ENCODE measurements at places on chromosomes 7 and 10. TPM values are rescaled to one million over a fixed set of nuclear protein-coding genes. Genes with fewer than 3 reads are reported as not detected.

ALOX5 gene
- total RNA-seq, result not detected

NUTM2D gene
- 3.2 TPM for total RNA-seq

CYP26A1 gene
- 0.49 TPM for total RNA-seq

WEE2 gene
- total RNA-seq, result not detected

PDE1C gene
- total RNA-seq, result 54.6 TPM

BTBD16 gene
- total RNA-seq, result 0.29 TPM

SPDYE11 gene
- total RNA-seq, result not detected

CYP2C9 gene
- total RNA-seq, result not detected

C10orf67 gene
- total RNA-seq, result not detected

ELMO1 gene
- total RNA-seq, result 0.42 TPM

LIPK gene
- not detected for total RNA-seq

OLAH gene
- total RNA-seq, result 3.4 TPM

SLC29A4 gene
- 9.7 TPM for total RNA-seq

CCDC146 gene
- total RNA-seq, result 3.0 TPM

TUBAL3 gene
- total RNA-seq, result not detected

UTF1 gene
- total RNA-seq, result not detected

GNG11 gene
- total RNA-seq, result 9.4 TPM

C10orf62 gene
- not detected for total RNA-seq

ASAH2 gene
- total RNA-seq, result 2.7 TPM

RAB19 gene
- not detected for total RNA-seq

PAOX gene
- 7.6 TPM for total RNA-seq

RPP30 gene
- 30.8 TPM for total RNA-seq

LOXL4 gene
- total RNA-seq, result 3.2 TPM

DPP6 gene
- not detected for total RNA-seq

CLDN4 gene
- total RNA-seq, result 0.80 TPM

FBH1 gene
- total RNA-seq, result 62.2 TPM

SLC26A4 gene
- 0.85 TPM for total RNA-seq

MCU gene
- 43.4 TPM for total RNA-seq

PRRT4 gene
- 0.46 TPM for total RNA-seq

SEPTIN14 gene
- not detected for total RNA-seq

VWDE gene
- not detected for total RNA-seq
